ENCODE measurements at places on chromosomes 6 and 20.

DNA sequence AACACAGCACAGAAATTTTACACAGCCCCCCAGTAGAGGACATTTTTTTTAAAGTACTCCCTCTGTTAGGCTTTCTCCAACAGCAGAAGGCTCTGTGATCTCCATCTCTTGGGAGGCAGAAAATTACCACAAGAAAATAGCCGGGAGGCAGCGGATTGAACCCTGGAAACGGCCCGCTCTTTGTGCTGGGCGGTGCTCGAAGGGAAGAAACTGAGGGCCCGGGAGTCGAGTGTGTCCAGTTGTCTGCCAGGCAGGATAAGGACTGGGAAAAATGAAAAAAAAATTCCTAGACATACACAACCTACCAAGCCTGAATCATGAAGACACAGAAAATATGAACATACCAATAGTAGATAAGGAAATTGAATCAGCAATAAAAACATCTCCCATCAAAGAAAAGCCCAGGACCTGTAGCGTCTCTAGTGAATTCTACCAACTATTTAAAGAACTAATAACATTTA is 31.5 kb downstream of the POM121L2 start:
- no peak for DNase-seq

- DNase-seq: no peak
These were observed 184.8 kb upstream of the ECI2 start for GRCh38 chr6:4319981-4320683.

DNA sequence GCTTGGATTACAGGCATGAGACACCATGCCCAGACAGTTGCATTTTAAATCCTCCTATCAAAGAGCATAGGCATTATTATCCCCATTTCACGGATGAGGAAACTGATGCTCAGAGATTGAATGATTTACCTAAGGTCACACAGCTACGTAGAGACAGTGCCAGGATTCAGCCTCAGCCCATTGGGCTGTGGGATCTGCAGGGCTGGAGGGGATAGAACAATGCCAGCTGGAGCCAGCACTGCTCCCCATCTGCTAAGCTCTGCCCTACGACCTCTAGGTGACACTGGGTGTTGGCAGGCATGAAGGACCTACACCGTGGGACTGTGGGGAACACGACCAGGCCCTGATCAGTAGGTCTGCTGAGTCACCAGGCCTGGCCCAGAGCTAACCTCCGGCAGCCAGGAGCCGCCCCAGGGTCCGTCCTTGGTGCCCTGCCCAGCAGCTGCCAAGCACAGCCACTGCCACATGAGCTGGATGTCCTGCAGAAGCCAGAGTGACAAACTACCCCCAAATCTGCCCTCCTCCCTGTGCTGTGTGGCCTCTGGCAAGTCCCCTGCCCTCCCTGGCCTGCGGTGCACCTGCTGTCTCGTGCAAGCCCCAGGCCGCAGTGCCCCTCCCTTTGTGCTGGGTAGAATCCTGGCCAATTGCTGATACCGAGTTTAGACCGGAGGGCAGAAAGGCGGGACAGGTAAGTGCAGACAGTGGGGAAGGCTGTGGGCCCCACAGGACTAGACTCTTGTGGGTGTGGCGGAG is 47.6 kb upstream of the PTGIS start:
- peak; percentile 95 for DNase-seq

DNA sequence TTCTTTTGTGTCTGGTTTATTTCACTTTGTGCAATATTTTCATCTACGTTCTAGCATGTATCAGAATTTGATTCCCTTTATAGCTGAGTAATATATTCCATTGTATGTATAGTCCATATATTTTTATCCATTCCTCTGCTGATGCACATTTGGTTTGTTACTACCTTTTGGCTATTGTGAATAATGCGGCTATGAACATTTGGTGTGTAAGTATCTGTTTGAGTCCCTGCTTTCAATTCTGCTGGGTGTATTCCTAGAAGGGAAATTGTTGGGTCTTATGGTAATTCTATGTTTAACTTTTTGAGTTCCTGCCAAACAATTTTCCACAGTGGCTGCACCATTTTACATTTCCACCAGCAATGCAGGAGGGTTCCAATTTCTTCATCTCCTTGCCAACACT is 52.4 kb downstream of the DNAH8 start:
- DNase-seq: no peak

- DNase-seq: no peak
These were observed 112.2 kb upstream of the PREP start for GRCh38 chr6:105515054-105515453.

DNA sequence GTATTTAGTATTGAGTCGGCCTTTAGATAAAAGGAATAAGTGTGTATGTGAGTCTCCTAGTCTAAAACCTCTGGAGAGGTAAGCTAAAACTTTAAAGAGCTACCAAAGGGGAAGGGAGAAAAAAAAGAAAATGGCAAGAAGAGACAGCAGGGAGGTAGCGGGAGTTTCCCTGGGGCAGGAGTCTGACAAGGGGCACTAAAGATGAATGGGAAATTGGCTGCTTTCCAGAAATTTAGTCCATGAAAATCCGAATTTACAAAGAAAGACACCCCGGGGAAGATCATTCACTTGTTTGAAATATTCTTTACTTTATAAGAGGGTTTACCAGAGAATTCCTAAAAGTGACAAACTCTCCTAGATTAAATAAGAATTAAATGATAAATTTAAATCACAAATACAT is 19.3 kb downstream of the RMND1 start:
- DNase-seq: no peak

- no peak for DNase-seq
These were observed 114.7 kb downstream of the EDN3 start for GRCh38 chr20:59414936-59415623.

DNA sequence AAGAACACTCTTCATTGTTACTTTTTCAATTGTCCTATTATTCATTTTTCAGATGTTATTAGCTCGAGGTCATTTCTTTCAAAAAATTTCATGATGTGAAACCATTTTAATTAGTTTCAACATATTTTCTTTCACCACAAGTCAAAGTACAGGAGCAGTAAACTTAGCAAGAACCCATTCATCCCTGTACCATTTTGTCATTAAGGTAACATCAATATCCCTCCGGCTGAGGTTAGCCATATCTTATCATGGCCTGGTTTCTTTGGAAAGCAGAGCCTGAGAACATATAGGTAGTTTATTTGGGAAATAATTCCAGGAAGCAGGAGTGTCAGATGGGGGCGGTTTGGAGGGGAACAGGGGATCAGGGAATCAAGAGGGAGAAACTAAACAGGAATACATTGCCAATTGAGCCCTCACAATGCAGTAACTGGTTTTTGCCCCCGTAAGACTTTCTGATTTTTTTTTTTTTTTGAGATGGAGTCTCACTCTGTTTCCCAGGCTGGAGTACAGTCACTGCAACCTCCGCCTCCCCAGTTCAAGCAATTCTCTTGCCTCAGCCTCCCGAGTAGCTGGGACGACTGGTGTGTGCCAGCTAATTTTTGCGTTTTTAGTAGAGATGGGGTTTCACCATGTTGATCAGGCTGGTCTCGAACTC is 83.7 kb downstream of the MKKS start:
- no peak for DNase-seq

DNA sequence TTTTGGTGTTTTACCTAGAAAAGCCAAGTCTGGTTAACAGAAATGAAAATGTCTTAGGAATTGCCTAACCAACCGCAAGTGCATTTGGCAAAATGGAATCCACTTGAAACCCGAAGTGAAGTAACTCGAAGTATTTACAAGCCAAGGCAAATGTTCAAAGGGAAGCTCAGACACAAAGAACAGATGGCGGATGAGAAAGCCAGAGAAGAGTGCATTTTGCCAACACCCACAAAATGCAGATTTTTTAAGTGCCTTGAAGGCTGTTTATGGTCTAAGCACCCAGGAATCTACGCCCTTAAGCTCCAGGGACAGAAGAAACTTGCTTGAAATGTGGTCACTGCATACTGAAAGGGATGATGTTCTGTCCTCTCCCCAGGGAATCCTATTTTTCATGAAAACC is 70.0 kb upstream of the TBXT start:
- no peak for DNase-seq

GRCh38 chr6:7101290-7101689 is 6.5 kb upstream of the RREB1 start:
- DNase-seq: no peak

DNA sequence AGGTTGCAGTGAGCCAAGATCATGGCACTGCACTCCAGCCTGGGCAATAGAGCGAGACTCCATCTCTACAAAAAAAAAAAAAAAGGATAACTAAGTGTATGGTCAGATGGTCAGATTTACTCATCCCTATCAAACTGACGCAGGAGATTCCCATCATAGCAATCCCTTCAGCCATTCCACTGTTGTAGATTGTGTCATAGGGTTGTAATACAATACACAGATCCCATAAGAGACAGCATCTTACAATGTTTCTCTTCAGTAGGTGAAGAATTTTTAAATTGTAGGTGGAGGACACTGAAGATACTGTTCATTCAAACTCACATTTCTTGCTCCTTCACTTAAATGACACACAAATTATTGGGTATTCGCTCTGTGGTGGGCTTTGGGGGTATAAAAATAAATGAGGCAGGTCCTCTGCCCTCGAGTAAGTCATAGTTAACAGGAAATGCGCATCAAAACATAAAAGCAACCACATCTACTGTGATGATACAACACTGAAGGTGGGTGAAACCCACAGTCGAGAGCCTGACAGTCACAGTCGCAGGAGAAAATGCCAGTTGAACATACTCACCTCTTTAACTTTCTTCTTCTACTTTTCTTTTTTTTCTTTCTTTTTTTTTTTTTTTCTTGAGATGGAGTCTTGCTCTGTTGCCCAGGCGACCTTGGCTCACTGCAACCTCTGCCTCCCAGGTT is 205.5 kb downstream of the ZNF217 start:
- no peak for DNase-seq

DNA sequence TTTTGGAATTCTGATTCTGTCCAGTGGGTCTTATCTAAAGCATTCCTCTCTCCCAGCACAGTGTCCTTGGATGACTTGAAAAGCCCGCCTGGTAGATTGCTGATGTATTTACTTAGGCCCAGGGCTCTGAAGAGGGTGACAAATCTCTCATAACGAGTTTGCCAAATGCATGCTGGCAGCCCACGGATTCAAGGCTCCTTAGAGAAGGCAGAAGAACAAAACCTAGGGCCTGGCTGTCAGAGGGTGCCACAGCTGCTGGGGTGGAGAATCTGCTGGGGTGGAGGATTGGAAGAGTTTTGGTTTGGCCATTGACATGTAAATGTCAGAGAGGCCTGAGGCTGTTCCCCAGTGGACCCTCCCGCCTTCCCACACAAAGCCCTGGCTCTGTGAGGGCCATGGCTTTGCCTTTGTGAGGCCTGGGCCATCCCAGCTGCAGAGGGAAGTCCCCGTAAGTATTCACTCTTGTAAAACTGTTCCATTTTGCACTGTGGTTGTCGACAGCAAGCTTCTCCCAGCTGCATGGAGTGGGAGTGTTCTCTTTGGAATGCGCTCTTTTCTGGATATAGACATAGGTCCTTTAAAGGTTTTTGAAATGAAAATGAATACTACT is 50.3 kb downstream of the ANKRD6 start:
- no peak for DNase-seq

DNA sequence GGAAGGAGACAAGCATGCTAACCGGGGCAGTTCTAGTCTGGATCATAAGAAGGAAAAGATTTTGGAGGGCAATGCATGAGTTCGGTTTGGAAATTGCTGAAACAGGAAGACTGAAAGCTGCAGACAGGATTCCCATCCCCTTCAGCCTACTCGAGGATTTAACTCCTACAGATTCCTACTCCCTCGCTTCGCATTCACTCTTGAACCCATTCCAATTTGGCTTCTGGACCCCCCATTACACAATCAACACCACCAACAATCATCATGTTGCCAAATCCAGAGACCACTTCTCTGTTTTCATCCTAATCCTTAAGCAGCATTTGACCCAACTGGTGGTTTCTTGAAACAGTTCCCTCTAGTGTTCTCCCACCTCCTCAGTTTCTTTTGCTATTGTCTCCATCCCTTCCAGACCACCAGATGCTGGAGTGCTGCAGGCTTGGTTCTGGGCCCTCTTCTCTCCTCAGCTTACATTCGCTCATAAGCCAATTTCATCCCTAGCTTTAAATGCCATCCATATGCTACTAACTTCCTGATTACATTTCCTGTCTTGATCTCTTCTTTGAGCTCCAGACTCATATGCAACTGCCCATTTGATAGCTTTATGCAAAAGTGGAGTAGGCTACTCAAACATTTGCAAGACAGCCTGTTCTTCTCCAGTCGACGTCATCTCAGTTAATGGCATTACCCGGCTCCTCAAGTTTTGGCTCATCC is 66.5 kb downstream of the DTNBP1 start:
- no peak for DNase-seq

DNA sequence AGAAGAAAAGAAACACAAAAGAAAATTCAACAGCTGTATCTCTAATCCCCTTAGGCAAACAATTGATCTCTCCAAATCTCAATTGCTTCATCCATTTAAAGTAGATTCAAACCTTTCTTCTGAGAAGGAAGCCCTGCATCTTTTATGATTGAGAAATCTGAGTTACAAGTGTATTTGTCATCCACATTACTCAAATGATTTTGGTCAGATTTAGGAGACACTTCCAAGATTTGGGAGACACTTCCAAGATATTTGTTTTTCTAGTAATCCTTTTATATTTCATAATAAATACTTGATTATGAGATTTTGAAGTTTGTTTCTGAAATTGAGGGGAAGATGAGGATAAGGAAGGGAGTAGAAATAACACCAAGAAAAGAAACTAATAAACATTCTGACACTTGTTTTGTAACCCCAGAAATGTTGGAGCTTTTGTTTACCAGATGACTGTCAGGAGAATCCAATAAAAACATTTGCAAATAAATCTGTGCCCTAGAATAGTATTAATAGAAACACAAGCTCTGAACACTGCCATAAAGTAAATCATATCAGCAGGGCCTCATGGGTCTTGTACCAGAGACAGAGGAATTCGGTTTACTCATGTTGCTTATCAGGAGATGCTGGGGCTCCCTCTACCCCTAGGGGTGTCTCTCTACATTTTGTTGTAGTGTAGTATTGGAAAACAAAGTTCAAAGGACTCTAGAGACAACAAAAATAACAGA is 314.3 kb upstream of the NT5E start:
- DNase-seq: no peak

DNA sequence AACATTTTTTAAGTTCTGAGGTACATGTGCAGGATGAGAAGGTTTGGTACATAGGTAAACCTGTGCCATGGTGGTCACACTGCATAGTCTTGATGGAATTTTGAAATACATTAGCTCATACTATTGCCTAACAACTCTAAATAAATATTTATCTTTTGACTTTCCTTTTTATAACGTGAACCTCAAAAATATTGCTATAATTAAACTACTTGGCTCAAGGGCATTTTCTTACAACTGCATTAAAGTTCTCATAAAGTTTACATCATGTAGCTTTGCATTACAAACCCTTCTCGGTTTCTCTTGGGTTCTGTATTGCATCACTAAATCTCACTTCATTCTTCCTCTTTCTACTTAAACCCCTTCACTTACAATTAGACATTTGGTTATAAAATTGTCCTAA is 636.0 kb upstream of the PTCHD4 start:
- no peak for DNase-seq

- no peak for DNase-seq
These were observed 4.4 kb upstream of the RBM38 start for GRCh38 chr20:57386762-57387161.

Data from RPMI8226 (cell line).